ENCODE measurements at places on chromosomes 5 and 9.

DNA sequence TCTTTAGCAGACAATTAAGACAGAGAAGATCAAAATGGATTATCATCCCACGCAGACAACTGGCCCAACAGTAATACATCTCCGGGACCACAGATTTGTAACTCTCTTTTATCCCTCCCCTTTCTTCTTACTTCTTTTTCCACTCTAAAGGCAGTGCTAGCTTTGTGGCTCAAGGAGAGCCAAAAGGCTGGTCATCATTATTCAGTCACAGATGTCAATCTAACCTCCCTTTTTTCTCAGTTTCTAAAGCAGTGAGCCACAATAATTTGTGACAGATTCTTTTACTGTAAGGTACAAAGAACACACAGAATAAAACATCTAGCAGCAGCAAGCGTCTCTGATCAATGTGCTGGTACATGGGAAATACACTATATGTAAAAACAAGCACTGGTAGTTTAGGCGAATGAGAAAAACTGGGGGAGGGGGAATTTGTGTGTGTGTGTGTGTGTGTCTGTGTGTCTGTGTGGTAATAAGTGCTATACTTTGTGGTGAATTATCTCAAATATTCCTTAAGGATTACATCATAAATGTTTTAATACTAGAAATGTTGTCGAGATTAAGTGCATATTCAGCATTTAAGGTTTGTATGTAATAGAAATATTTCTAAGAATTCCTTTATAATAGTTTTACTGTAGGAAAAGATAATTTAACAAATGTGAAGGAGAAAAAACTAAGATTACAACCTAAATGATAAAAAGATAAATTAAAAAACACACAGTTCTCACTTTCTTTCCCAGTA lies 140.2 kb downstream of the DENND1A start:
- no peak for DNase-seq

DNA sequence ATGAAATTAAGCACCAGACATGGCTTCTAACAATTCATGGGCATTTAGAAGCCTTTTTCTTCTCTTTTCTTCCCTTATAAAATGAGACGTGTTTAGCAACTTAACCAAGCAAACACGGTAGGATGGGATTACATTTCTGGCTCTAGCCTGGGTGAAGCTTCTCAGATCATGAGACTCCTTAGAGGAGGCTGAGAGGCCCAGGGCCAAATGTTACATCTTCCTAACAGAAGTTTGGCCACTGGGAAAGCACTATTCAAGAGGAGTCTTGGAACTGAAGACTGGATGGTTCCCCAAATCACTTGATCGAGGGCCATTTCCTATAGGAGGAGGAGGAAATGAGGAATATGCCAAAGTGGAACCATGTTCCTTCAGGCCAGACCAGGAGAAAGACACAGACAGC lies 1.9 kb downstream of the GABRP start:
- DNase-seq: no peak

GRCh38 chr9:110512817-110513216 lies 66.7 kb downstream of the SVEP1 start:
- no peak for DNase-seq

- DNase-seq: no peak
Observed at GRCh38 chr5:65128226-65128625, 353.5 kb downstream of the ADAMTS6 start.

GRCh38 chr9:25094518-25094917 lies 548.8 kb upstream of the IZUMO3 start:
- no peak for DNase-seq

DNA sequence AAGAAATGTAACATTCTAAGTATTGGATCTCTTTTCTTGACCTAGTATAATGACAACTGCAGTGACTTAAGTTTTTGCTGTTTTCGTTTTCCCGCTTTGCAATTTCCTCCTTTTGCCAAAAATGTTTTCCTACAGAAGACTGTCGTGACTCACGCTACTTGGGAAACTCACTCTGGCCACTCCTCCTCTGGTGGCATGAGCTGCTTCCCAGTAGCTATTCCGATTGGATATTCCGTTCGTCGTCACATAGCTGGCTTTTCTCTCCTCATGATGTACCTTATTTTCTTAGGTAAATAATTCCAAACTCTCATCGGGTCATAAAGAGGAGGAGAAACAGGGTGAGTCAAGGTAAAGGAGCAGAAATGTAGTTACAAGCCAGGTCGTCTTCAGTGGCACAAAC lies 64.9 kb downstream of the GOLPH3 start:
- no peak for DNase-seq

DNA sequence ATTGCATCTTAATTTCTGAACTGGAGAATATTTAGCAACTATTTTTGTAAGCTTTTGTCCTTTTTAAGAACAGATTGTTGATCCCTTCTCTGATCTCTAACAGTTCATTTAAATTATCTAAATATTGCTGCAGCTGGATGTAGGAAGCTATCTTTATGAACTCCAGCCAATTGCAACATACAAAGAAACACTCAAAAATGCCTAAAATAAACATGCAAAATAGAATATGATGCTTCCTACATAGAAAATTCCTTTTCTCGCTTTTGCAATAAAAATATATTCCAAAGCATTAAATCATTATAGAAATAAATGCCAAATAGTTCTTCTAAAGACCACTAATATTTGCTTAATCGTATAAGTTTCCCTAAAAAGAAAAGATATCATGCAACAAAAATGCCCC lies 218.6 kb downstream of the LURAP1L start:
- DNase-seq: no peak

DNA sequence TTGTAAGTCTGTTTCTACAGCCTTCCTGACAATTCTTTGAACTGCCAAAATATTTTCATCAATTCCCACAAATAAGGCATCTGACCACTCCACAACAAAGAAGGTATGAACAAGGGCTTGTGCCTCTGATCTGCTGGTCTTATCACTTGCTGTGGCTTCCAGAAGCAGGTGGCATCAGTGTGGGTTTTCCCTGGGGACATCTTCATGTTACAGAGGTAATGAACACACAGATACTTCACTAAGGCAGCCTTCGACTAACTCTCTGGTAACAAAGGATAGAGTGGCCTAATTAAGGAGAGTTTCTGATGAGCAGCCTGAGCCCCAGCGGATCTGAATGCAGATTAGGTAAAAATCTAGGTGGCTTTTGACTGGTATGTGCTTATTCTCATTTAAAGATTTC lies 15.2 kb upstream of the ERAP2 start:
- DNase-seq: no peak

DNA sequence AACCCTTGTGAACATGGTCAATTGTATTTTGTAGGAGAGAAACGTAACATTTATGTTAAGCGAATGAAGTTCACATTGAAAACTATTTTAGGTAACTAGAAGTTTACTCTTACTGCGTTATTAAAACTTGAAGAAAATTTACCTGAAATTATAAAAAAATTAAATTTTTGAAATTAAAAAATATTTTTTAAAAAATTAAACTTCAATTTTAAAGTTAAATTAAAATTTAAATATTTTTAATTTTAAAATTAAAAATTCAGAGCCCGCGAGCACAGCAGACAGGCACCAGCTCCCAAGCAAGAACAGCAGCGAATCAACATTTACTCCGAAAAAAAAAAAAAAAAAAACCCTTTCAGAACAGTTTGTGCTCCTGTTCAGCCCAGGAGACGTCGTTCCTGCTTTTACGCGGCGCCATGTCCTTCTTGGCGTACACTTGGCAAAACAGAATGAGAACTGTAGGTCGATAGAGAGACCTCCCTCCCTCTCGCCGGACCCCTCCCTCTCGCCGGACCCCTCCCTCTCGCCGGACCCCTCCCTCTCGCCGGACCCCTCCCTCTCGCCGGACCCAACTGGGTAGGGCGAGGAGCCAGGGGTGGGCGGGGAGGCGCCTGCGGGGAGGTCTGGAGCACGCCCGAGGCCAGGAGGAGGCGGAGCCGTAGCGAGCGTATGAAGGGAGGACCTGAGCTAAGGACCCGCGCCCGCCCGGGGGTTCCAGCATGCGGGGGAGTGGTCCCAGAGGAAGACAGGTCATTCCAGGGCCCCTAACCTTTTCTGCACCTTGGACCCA lies 235.8 kb downstream of the ROR2 start:
- peak; percentile 22 for DNase-seq

GRCh38 chr5:116573279-116573701 lies 1.3 kb downstream of the SEMA6A start:
- DNase-seq: no peak

DNA sequence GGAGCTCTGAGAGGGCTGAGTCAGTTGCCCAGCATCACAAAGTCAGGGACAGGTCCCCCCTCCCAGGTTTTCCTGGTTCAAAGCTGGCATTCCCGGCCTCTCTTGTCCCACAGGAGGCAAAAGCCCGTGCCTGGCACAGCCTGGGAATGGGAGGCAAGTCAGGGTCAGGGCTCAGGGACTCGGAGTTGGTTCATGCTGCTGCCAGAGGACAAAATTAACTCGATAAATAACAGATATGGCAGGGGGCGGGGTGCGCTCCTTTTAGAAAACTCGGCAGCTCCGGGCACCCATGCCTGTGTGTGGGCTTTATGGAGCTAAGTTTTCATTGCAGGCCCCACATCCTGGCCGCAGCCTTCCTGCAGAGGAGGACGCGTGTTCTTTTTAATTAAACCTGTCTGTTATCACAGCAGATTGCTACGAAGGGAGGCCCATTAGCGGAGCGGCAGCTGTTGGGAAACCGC lies 62.8 kb upstream of the LMX1B start:
- no peak for DNase-seq

DNA sequence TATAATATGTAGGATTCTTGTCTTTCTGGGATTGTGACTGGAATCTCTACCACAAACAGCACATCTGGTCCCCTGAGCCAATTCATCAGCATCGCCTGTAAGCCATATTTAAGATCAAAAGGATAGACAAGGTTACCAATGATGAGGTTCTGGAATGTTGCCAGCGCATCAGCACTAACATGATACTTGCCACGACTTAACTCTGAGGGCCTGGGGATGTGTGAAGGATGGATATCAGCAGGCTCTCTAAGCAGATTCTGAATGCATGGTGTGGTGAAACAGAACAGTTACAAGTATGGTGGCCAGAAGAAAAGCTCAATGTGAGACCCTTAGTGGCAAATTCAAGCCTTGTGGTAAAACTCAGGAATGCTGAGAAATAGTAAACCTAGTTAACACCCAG lies 143.0 kb downstream of the XRCC4 start:
- no peak for DNase-seq

GRCh38 chr9:124394596-124394995 lies 20.6 kb downstream of the PSMB7 start:
- peak; percentile 13 for DNase-seq

DNA sequence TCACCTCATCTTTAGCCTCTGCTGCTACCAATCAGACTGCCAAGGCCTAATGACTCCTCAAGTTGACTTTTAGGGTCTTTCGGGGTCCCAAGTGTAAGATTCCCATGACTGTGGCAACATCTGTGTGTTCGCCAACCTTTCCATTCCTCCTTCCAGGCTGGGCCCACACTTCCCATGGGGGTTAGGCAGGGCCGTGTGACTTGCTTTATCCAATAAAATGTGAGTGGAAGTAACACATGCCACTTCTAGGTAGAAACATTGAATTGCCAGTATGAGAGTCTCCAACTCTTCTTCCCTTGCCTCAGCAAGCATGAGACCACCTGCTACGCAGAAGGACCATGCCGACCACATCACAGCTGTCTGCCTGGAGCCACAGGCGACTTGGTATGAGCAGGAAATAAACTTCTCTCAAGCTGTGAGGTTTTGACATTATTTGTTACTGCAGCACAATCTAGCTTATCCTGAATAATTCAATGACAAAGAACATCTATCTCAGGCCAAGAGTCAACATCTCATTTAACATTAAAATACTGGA lies 190.4 kb upstream of the IER5L start:
- no peak for DNase-seq

- DNase-seq: no peak
Observed at GRCh38 chr9:123820139-123820538, 109.8 kb downstream of the DENND1A start.
